ENCODE measurements at places on chromosomes 4 and X.
A peak's percentile ranks its signal among the peaks of the same experiment; 100 is the strongest.

DNA sequence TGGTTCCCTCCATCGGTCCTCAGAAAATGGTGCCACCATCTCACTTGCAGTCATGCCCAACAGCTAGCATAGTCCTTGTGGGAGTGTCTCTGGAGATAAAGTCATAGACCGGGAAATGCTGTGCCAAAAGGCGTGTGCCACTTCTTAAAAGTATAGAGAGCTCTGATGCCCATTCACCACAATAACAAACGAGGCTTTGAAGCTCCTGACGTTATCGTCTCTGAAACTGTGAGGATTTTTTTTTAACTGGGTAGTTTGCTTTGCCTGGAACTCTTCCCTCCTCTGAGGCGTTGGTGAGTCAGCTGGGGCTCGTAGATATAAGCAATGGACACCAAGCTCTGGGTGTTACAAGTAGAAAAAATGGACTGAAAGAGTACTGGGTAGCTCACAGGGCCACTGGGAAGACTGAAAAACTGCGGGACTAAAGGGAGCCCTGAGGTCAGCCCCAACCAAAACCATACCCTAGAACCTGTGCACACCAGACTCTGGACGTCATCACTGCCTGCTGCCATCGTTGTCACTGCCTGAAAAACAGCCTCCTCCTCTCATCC lies 89.4 kb upstream of the TRIM2 start:
- peak; percentile 72 for DNase-seq

DNA sequence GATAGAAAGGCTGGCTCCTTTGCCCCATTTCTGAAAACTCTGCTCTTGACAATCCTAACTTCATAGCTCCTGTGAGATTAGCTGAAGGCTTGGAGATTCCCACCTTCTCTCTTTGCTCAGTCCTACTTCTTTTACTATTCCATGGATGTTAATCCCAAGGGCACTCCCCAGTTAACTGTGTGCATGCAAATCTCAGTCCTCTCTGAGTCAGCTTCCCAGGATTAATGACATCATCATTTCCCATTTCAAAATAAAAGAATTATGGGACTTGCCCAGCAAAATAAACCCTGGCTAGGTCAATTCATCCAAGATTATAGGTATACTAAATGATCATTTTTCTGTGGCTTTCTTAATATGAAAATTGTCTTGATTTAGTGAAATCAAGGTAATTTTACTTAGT lies 328.6 kb upstream of the NR3C2 start:
- DNase-seq = no peak

DNA sequence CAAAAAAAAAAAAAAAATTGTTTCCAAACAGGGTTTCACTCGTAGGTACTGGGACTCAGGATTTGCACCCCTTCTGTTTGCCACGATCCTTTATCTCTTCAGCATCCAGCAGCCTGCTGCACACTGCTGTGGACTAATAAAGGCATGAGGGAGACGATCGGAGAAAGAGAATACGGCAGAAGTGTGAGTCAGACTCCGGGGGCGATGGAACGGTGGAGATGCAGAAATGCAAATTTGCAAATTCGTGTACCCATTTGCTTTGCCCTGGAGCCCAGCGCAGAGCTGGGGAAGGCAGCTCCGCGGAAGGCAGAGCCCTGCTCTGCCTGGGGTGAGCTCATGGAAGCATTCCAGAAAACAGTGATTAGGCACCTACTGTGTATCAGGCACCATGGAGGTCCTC lies 270.3 kb downstream of the ASMT start:
- no peak for DNase-seq

- DNase-seq = no peak
Observed at GRCh38 chrX:42027367-42028000, 104.1 kb upstream of the CASK start.

DNA sequence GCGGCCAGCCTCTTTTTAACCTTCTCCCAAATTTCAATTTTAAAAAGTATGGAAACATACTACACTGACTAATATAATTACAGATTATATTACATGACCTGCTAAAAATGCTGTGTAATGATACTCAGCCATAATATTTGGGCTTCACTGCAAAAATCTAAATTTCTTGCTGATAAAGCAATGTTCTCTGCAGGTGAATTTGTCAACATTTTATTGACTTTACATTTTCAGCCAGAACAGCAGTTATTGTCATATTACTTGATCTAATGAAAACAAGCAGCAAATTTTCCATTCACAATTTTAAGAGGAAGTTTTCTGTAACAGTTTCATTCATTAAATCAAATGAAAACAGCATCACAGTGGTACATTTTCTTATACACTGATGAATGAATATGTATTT lies 91.1 kb downstream of the FRYL start:
- DNase-seq = no peak

DNA sequence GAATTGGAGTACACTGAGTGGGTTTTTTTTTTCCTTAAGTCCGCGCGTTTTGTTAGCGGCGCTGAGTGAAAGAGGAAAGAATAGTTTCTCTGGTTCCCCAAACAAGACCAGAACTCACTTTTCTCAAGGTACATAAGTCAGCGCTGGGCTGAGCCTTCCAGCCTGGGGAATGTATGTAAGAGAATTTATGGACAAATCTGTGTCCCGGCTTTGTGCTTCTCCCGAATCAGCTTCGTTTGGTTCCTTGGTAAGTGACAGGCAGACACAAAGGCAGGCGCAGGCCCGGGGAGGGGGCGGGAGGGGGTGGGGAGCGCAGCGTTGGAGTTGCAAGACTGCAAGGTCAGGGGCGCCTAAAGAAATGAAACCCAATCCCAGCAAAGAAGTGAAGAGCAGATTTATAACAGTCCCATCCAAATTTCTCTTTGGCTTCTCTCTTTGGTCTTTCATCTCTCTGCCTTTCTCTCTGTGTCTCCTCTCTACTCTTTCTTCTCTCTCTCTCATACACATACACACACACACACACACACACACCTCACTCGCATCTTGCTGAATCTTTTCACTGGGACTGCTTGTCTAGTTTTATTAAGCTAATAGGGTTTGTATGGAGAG lies 981 bp downstream of the TET2 start:
- DNase-seq = peak; percentile 11

DNA sequence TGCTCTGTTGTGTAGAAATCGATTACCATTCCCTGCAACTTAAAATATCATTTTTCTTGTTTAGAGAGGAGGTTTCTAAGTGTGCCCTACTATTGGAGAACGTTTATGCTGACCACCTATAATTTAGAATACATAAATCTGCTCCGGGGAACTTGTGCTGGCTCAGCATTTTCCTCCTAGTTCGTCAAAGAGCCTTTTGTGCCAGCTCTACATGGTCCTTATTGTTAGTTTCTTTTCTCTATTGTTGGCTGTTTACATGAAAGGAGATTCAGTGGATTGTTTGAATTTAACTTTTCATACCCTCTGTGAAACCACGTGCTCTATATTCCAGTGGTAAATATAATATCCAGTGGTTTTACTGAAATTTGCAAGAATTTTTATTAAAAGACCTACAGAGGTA lies 53.4 kb upstream of the ATP8A1 start:
- no peak for DNase-seq

DNA sequence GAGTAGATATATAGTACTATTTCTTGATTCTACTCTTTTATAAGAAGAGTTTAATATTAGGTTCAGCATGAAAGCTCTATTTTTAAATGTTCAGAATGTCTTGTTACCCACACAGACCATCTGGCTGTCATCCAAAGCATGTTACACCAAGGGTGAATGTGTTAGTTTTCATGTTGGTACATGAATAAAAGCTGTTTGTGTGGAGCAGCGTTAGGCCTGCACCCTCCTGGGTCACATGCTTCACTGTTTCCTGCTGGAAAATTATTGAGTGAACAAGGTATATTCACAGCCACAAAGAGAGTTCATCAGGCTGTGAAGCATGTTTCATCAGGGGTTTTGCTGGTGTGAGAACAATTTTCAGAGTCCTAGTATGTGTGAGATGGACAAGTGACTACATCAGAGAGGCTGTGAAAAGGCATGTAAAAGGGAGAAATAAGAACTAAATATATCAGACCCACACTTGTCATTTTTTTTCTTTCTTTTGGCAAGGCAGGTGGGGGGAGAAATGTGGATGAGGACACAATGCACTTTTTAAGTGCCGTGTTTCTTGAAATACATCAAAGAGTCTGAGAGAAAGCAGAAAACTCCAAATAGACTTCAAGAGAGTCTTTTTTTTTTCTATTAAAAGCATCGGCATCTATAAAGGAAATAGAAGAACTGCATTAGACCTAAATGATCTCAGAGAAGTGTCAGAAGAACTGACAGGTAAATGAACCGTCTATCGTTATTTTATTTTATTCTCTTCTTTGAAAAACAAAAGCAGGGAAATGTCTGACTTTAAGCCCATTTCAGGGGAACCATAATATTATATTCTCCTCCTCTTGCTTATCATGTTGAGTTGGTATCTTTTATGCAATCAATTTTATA lies 2429.7 kb downstream of the PCDH7 start:
- DNase-seq = no peak

GRCh38 chr4:138696058-138696457 lies 319.5 kb upstream of the NOCT start:
- DNase-seq = no peak

DNA sequence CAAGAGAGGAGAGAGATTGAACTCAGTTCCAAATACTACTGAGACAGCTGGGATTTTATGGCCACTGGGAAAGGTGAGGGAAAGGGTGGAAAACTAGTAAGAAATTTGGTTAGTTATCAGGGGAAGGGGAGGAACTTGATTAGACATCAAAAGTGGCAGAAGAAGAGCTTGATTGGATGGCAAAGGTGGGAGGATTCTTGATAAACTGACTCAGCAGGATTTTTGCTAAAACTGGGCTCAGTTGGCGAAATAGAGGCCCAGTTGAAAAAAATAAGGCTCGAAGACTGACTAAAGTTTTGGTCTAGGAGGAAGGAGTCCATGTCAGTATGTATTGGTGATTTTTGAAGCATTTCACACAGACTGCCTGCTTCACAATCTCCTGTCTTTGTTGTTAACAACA lies 10.0 kb downstream of the BEX3 start:
- no peak for DNase-seq

DNA sequence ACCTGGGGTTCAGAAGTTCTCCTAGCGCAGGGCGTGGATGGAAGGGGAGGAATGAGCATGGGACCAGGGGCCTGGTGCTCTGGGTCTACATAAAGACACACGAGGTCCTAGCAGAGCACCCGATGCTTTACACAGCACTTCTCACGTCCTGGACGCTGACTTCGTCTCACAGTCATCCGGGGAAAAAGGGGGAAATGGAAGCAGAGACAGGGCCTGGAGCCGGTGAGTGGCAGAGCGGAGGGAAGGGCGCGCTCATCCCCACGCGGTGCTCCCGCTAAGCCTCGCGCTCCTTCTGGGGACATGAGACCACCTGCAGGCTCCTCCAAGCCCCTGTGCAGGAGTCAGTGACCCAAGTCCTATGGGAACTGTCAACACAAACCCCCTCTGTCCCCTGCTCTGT lies 157.7 kb downstream of the AFAP1 start:
- no peak for DNase-seq

- no peak for DNase-seq
Observed at GRCh38 chr4:47835494-47835893, 2.4 kb downstream of the CORIN start.

GRCh38 chr4:17587094-17587822 lies 10.3 kb downstream of the LAP3 start:
- no peak for DNase-seq

DNA sequence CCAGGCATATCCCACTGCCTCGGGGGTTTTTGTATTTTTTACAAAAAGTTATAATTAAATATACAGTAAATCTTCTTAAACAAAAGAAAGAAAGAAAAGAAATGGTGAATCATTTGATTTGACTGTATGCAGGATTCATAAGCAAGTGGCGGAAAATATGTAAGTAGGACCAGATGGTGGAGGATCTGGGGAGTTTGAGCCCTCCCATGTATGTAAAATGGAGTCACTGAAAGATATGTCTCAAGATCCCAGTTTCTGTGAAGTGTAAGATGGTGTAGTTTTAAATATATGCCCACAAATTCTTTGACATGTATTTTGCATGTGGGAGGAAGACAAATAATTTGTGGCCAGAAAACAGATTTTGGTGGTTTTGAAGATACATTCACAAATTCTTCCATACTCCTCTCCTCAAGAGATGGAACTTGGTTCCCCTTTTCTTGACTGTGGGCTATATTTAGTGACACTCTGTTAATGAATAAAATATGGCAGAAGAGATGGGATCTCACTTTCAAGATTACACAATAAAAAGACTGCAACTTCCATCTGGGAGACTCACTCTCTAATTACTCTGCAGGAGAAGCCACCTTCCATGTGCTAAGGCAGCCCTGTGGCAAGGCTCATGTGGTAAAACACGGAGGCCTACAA lies 133.6 kb upstream of the S100G start:
- DNase-seq = no peak

- no peak for DNase-seq
Observed at GRCh38 chr4:152946446-152946845, 10.3 kb downstream of the FHDC1 start.

DNA sequence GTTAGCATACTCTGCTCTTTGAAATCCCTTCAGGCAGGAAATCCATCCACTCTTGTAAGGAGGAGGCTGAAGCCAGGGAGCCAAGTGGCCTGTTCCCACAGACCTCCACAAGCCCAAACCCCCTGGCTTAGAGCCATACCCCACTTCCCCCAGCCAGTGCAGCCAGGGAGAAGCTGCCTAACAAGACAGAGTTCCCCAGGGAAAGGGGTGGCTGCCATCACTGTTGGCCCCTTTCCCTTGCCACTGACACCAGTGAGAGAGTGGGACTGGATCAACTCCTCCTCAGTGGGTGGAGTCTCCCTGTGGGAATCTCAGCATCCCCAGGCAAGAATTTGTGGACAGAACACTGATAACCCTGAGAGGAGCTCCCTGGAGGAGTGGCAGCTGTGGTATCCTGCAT lies 389.4 kb downstream of the PABPC4L start:
- no peak for DNase-seq

GRCh38 chr4:39621582-39621981 lies 17.1 kb downstream of the SMIM14 start:
- DNase-seq = no peak

DNA sequence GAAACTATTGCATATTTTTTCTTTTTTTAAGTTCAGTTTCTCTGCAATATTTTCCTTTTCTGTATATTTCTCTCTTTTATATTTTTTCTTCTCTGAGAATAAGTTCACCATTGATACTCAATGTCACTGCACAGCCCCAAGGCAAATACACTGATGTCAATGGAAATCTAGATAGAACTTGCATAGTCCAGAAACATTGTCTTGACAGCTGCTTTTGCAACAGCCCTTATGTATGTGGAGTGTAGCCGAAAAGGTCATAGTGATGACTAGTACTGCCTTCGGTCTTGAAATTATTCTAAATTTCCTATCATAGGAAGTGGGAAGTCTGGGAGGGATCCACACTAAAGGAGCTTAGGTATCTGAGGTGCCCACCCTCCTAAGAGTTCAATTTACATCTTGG lies 150.0 kb downstream of the SPOCK3 start:
- no peak for DNase-seq

GRCh38 chr4:175504318-175504717 lies 307.7 kb downstream of the GPM6A start:
- no peak for DNase-seq

GRCh38 chrX:20382518-20383297 lies 116.0 kb upstream of the RPS6KA3 start:
- DNase-seq = no peak
